ENCODE measurements at places on chromosomes 4 and X.

DNA sequence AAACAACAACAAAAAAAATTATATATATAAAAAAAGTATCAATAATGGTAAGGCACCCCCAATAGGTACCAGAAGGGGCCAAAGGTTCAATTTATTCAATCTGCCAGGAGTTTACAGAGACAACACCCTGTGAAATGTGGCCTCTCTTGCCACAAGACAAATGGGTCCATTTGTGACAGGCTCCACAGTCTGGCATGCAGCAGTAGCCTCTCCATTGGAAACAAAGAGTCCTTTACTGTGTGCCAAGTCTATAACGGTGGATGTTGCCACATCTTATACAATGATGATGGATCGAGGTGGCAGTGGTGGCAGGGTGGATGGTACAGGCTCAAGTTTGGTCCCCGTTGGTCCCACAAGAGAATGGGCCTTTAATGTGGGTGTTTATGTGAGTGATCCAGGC lies 70.1 kb upstream of the SH3RF1 start:
- DNase-seq, result no peak

DNA sequence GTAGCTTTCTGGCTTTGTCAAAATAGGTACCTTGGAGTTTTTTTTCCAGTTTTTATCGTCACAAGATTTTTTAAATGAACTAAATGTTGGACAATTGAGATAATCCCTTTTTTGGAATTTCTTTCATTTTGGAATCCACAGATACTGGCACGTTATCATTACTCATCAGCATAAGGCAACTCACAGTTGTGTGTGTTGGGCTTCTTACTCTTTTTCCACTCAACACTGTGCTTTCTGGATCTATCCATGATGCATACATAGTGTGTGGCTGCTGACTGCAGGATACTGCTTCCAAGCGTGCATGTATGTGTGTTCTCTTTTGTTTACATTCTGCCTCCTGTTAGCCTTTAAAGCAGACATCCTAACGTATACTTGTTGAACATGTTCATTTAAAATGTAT lies 113.5 kb upstream of the FAM9A start:
- DNase-seq, result no peak

- no peak for DNase-seq
Measured at GRCh38 chrX:24426921-24427746, 38.0 kb upstream of the PDK3 start.

DNA sequence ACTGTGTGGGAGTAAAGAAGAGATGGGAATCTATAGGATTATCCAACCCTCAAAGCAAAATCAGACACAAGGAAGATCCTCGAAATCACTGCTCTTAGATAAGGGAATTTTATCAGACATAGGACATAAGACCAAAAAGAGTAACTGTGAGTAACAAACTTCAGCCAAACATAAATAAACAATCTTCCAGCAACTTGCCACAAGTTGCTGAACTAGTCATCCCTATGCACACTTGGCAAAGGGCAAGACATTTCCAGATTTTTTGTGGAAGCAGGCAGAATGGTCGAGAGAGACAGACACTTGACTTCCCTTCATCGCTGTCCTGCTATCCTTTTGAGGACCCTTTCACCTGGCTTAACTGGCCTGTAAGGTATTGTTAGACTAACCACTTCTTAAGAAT lies 89.6 kb downstream of the KCNIP4 start:
- DNase-seq, result no peak

GRCh38 chr4:128385683-128386304 lies 98.2 kb upstream of the PGRMC2 start:
- no peak for DNase-seq

DNA sequence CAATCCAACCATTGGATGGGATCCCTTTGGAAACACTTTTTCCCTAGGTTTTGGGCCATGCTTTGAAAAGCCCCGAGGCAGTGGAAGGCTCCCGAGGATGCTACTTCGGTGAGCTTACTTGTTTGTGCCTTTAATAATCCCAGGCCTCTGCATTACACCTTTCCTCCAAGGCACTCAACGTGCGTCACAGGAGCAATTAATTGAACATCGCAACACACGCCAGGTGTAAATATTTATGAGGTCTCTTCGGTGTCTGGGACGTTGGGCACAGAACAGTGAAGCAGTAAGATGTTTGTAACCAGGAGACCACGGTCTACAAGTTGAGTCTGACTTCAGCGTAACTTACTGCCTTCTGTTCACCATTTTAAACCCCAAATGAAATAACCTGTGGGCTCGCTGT lies 97.3 kb downstream of the CLNK start:
- DNase-seq, result no peak

- DNase-seq, result no peak
Measured at GRCh38 chr4:139808808-139809756, 143.5 kb downstream of the MGST2 start.

- DNase-seq, result no peak
Measured at GRCh38 chrX:45602151-45602550, 401.5 kb upstream of the DIPK2B start.

GRCh38 chr4:143335979-143336780 lies 496 bp upstream of the GAB1 start:
- peak; percentile 46 for DNase-seq

- no peak for DNase-seq
Measured at GRCh38 chr4:6776920-6777635, 5.4 kb upstream of the KIAA0232 start.

DNA sequence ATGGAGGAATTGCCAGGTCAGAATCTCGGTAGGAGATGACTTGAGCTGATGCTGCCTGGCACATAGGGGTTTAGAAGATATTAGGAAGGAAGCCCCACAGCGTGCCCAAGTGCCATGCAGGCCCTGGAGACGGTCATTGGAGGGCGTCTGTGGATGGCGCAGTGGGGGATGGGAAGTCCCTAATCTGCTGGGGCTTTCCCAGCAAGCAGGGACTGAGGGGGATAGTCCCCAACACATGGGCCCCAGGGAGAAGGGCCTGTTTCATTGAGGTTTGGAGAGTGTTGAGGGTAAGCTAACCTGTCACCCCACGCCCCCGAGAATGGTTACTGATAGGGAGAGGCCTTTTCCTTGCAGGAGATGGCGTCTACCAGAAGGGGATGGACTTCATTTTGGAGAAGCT lies 7.8 kb downstream of the TAFAZZIN start:
- no peak for DNase-seq

GRCh38 chrX:74405973-74406489 lies 15.3 kb upstream of the SLC16A2 start:
- no peak for DNase-seq

DNA sequence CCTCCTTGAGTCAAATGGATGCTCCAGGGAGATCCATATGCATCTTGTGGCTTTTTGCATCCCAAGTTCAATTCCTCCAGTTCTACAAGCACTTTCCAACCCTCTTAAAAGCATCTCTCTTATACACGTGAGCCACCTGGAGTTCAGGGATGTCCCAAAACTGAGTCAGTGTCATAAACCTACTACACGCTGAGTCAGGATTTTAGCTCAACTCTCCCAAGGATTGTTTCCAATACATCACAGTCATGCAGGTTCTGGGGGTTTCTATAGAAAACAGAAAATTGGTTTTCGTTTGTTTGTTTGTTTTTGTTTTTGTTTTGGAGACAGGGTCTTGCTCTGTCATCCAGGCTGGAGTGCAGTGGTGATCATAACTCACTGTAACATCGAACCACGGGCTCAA lies 25.9 kb upstream of the ESX1 start:
- DNase-seq, result no peak

- no peak for DNase-seq
Measured at GRCh38 chr4:164383358-164384220, 370.3 kb upstream of the SMIM31 start.

- DNase-seq, result no peak
Measured at GRCh38 chr4:22348410-22348809, 167.5 kb downstream of the ADGRA3 start.

GRCh38 chr4:153440475-153440874 lies 25.7 kb upstream of the TMEM131L start:
- DNase-seq, result no peak
